Mesenchymal stem cell (in vitro differentiated cells and primary cell): ENCODE measurements at places on chromosomes 12 and 14.
A peak's percentile ranks its signal among the peaks of the same experiment; 100 is the strongest.

- H3K27ac ChIP-seq = no peak overlapping the region
- DNase-seq = no peak
- no peaks in the 10 kb centered on the region for H3K27me3 ChIP-seq
- peaks cover 2% of the 10 kb centered on the region for H3K4me1 ChIP-seq
Observed at GRCh38 chr14:55938249-55938791, 179.9 kb upstream of the PELI2 start.

GRCh38 chr12:59118356-59118755 is 198.1 kb upstream of the LRIG3 start:
- H3K27ac ChIP-seq = no peak overlapping the region
- H3K36me3 ChIP-seq = no peaks in the 10 kb centered on the region
- H3K4me3 ChIP-seq = no peak overlapping the region
- H3K4me1 ChIP-seq = peaks cover 4% of the 10 kb centered on the region
- H3K27me3 ChIP-seq = no peaks in the 10 kb centered on the region
- DNase-seq = no peak

GRCh38 chr12:90622431-90622830 is 332.5 kb downstream of the CCER1 start:
- peaks cover 2% of the 10 kb centered on the region for H3K4me1 ChIP-seq
- H3K36me3 ChIP-seq = no peaks in the 10 kb centered on the region
- DNase-seq = peak; percentile 83
- no peak overlapping the region for H3K27ac ChIP-seq

- H3K27me3 ChIP-seq = no peaks in the 10 kb centered on the region
- peaks cover 5% of the 10 kb centered on the region for H3K4me1 ChIP-seq
- H3K27ac ChIP-seq = peak overlapping the region; percentile 15
- no peaks in the 10 kb centered on the region for H3K36me3 ChIP-seq
Observed at GRCh38 chr12:26833743-26834490, 923 bp upstream of the ITPR2 start.
